ENCODE measurements at places on chromosomes 5 and 9.

- no peak for DNase-seq
These were observed 386.0 kb upstream of the KLF4 start for GRCh38 chr9:107875571-107875980.

DNA sequence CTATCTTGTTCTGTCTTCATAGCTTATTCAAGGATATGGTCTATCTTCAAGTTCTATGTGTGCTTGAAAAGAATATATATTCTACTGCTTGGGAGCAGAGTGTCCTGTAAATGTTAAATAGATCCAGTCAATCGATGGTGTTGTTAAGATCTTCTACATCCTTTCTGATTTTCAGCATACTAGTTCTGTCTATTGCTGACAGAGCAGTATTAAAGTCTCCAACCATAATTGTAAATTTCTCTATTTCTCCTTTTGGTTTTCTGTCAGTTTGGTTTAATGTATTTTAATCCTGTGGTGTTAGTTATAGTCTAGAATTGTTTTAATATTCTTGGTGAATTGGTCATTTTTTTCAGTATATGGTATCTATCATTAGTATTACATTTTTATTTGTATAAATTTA, 124.0 kb upstream of the COX7C start:
- no peak for DNase-seq

- DNase-seq, result no peak
These were observed 479.0 kb downstream of the SPATA31A7 start for GRCh38 chr9:61668846-61669245.

DNA sequence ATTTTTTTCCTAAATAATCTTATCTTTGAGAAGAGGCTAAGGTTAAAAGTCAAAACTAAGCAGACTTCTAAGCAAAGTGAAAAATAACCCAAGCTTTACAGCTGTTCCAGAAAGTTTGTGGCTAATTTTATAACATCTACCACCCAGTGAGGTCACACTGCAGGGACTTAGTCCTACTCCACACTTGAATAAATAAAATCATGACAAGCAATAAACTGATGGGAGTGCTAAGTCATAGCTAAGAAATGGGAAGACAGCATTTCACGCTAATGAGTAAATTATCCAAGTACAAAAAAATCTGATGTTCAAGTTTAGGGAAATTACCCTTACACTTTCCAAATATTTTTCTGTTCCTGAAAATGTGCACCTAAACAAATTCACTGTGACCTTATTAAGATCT, 47.7 kb downstream of the ZNF608 start:
- no peak for DNase-seq

DNA sequence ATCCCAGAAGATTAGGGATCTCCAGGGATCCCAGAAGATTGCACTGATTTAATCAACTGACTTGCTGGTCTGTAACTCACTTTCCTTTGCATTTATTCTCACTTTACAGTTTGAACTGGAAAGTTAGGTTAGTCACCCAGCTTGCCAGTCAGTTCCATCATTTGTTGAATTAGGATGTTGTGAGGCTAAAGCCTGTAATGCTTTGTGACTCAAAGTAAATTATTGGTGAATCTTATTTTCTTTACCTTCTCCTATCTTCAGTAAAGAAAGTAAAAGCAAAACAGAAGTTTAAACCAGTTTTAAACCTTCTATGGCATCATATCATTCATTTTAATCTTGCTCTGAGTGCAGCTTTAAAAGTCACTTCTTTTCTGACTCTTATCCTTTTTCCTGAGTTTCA, 85.8 kb downstream of the SLC44A1 start:
- no peak for DNase-seq

GRCh38 chr9:16121601-16122286, 568.9 kb downstream of the CCDC171 start:
- no peak for DNase-seq

GRCh38 chr5:54563083-54563761, 45.7 kb downstream of the SNX18 start:
- no peak for DNase-seq

DNA sequence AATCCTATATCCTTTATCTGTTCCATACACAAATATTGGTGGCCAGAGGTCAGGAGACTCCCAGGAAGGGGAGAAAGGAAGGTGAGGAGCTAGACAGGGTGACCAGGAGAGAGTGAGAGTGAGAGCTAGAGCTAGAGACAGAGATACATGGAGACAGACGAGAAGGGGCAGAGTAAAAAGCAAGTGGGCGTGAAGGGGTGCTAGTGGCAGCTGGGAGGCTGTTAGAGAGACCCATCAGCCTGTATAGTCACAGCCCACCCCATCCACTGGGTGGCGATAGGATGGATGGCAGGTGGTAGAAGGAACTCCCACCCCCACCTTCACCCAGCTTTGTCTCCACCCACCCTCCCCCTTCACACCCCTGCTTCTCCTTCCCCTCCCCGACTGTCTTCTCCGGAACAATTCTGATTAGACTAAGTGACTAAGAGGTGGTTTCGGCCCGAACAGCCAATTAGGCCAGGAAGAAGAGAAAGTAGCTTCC, 32.8 kb downstream of the PCDH1 start:
- no peak for DNase-seq
